ENCODE measurements at places on chromosomes 12 and 14.
A peak's percentile ranks its signal among the peaks of the same experiment; 100 is the strongest.

GRCh38 chr14:104932676-104933631 is 8.3 kb downstream of the PLD4 start:
- DNase-seq = peak; percentile 96

- DNase-seq = no peak
Observed at GRCh38 chr12:95862038-95862437, 3.3 kb downstream of the SNRPF start.

- no peak for DNase-seq
Observed at GRCh38 chr14:60222820-60223219, 26.2 kb upstream of the PPM1A start.

DNA sequence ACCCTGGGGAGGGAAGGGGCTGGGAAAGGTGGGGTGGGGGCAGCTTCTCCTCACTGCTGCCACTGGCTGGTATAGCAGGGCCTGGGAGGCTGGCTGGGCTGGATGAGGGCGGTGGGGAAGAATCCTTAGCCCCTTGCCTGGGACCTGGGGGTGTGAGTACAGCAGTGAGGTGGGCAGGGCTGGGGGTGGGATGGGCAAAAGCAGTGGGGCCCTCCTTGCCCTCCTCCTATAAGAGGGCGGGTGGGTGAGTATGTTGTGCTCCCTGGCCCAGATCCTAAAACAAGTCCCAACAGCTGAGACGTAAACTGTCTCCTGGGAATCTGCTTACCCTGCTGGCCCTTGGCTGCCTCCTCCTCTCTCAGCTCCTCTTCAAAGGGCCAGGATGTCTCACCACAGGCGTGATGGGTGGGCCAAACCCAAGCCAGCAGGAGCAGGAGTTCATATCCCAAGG is 2.2 kb downstream of the NCKAP5L start:
- DNase-seq = no peak

GRCh38 chr14:81348061-81348460 is 52.1 kb downstream of the STON2 start:
- no peak for DNase-seq

DNA sequence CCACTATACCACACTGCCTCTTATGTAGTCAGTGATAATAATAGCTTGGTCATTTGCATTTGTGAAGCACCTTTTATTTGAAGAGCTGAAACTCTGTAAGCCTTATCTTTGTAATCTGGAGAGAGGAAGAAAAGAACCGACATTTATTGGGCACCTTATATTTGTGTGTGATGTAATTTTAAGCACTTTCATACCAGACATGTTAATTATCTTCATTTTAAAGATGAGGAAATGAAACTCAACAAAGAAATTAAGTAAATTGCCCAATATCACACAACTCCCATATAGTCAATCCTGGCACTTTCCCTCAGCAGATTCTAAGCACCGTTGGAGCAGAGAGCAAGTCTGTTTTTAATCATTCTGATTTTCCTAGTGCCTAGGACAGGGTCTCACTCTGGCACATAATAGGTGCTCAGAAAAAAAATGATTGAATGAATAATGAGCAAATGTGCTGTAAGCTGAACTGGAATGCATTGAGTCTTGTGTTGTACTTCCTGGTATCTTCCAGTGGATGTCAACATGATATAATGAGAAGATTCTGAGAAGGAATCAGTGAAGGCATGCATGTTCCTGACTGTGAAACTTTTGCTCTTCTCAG is 418.9 kb downstream of the ZFP36L1 start:
- DNase-seq = peak; percentile 38

- DNase-seq = no peak
Observed at GRCh38 chr12:122167356-122167925, 6.6 kb downstream of the IL31 start.

- no peak for DNase-seq
Observed at GRCh38 chr12:96378319-96378718, 21.9 kb downstream of the CDK17 start.

GRCh38 chr12:94133964-94134795 is 14.2 kb upstream of the PLXNC1 start:
- DNase-seq = peak; percentile 71

DNA sequence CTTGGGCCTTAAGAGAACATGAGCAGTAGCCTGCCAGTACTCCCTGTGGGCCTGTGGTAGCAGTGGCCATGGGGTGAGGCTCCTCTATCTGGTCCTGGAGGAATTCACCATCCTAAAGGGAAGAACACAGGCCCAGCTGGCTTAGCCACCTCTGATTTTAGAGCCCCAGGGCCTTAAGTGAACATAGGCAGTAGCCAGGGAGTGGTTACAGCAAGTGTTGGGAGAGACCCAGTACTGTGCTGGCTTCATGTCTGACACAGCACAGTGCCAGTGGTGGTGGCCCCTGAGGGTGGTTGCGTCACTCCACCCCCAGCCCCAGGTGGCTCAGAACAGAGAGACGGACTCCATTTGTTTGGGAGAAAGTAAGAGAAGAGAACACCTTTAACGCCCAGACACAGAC is 105.1 kb downstream of the TXNDC16 start:
- no peak for DNase-seq

- DNase-seq = no peak
Observed at GRCh38 chr12:25491396-25492325, 61.4 kb downstream of the LMNTD1 start.

DNA sequence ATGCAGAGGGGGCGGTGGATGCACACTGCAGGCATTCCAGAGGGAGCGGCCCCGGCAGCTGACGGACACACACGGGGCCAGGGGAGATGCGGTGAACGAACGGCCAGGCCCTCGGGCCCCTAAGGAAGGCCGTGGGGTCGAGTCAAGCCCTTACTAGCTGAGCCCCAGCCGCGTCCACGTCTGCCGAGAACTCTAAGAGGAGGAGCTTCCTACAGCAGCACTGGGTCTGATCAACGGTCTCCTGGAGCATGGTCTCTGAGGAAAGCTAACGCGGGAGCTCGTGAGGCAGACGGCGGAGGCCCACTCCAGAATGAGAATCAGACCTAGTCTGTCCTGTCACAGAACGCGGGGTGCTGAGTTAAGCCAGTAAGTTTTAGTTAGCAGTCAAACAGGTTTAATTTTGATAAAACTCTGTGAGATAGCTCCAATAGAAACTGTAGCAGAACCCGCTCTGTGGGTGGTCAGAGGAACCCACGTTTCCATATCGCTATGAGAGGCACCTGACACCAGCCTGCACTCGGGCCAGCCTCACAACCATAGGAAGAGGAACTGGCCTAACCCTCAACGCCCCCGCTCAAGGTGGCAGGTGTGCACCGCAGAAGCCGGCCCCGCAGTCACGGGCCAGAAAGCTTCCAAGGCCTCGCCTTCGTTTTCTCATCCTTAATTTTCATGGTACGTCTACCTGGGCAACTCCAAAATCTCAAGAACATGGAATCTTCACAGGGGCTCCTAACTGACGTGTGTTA is 55.5 kb downstream of the CDC42BPB start:
- no peak for DNase-seq

- peak; percentile 41 for DNase-seq
Observed at GRCh38 chr12:103880299-103881142, 39.5 kb upstream of the NT5DC3 start.

GRCh38 chr12:38102197-38102596 is 214.4 kb upstream of the ALG10B start:
- DNase-seq = no peak

DNA sequence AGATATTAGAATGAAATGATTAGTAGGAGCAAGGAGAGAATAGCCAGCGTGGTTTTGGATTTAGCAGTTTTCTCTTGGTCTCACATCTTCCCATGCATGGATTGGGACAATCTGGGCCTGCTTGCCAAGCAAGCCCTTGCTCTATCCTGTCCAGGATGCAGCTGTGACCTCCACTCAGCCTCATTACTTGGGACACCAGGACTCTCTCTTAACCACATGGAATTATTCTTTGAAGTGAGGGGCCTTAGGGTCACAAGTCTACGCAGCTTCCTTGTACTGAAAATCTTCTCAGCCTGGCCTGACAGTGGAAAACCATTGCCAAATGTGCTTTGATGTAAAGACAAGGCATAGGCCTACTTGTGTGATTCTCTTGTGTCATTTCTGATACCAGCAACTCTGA is 28.0 kb upstream of the DCN start:
- DNase-seq = no peak

DNA sequence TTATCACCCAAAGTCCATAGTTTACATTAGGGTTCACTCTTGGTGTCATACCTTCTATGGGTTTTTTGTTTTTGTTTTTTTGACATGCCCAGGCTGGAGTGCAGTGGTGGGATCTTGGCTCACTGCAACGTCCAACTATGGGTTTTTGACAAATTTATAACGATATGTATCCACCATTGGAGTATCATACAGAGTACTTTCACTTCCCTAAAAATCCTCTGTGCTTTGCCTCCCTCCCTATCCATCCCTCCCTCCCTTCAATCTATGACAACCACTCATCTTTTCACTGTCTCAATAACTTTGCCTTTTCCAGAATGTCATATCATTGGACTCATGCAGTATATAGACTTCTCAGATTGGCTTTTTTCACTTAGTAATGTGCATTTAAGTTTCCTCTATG is 139.0 kb upstream of the CCDC198 start:
- no peak for DNase-seq

- no peak for DNase-seq
Observed at GRCh38 chr12:26661399-26661798, 171.6 kb downstream of the ITPR2 start.

- DNase-seq = no peak
Observed at GRCh38 chr12:132064631-132065030, 79.5 kb downstream of the DDX51 start.

DNA sequence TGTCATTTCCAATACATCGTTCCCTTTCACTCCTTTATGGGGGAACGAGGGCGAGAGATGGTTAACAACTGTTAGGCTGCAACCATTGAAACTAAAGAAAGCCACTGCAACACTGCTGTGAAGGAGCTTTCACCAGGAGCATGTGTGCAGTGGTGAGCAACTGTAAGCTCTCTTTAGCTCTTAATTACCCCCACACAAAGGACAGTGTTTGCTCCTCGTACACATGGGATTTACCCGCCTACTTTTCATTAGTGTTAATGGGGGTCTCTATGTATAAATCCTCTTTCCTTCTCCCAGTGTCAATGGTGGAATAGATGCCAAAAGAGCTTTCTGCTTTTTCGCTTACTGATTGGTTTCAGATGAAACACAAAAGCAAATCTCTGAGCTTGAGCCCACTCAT is 343.1 kb downstream of the FLRT2 start:
- no peak for DNase-seq

- no peak for DNase-seq
Observed at GRCh38 chr12:45388545-45388944, 172.7 kb downstream of the ANO6 start.

GRCh38 chr12:113271466-113271852 is 50.2 kb downstream of the TPCN1 start:
- DNase-seq = no peak

GRCh38 chr12:75631831-75632230 is 120.4 kb upstream of the KRR1 start:
- no peak for DNase-seq
